ENCODE measurements at places on chromosomes 6 and 20. TPM values are rescaled to one million over a fixed set of nuclear protein-coding genes. Genes with fewer than 3 reads are reported as not detected.

The EEF1A1 gene
- total RNA-seq = 4,361 TPM

The DEFB118 gene
- not detected for total RNA-seq

The TRIM31 gene
- not detected for total RNA-seq

The RNF144B gene
- 52.3 TPM for total RNA-seq

The APOM gene
- not detected for total RNA-seq

The ARMH2 gene
- total RNA-seq = not detected

The PTPRT gene
- total RNA-seq = 23.5 TPM

The YTHDF1 gene
- 14.2 TPM for total RNA-seq

The UNC5CL gene
- 0.53 TPM for total RNA-seq

The PCSK2 gene
- not detected for total RNA-seq

The MYB gene
- not detected for total RNA-seq

The LAMA2 gene
- total RNA-seq = 45.2 TPM

The FNDC1 gene
- total RNA-seq = 0.11 TPM

The PPP1R3G gene
- total RNA-seq = 1.1 TPM

The CRISP2 gene
- not detected for total RNA-seq

The MRPS26 gene
- 56.4 TPM for total RNA-seq

The CTAGE9 gene
- total RNA-seq = not detected

The GJA10 gene
- not detected for total RNA-seq

The NKAPL gene
- not detected for total RNA-seq

The C20orf141 gene
- not detected for total RNA-seq

The PLCB4 gene
- total RNA-seq = 38.0 TPM

The DNAH8 gene
- total RNA-seq = not detected

The BPIFA3 gene
- total RNA-seq = not detected

The TNFAIP3 gene
- total RNA-seq = 24.5 TPM

The TSPO2 gene
- not detected for total RNA-seq

The GABRR2 gene
- total RNA-seq = 0.32 TPM

The C20orf202 gene
- not detected for total RNA-seq

The TGM3 gene
- not detected for total RNA-seq

The LINC00237 gene
- not detected for total RNA-seq
